ENCODE measurements at places on chromosomes 1 and 21.

DNA sequence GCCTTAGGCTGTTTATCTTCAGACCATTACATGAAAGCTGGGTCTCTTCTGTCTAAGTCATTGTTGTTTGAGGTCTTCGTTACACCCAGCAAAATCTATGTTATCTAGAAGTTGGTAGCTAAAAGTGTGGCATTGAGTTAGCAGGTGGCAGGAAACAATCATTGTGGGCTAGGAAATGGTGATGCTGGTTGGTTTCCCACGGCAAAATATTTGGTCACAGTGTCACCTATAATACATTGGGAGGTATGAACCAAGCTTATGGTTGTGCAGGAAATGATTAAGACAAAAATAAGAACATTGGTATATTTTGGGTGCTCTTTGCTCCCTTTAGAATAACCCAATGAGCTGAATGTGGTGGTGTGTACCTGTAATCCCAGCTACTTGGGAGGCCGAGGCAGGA, 169.7 kb downstream of the TRIM33 start:
- no peak for DNase-seq

- no peak for DNase-seq
These were observed 102.8 kb downstream of the ETS2 start for GRCh38 chr21:38908537-38908936.

GRCh38 chr1:5495596-5496410, 496.4 kb downstream of the NPHP4 start:
- DNase-seq = no peak

DNA sequence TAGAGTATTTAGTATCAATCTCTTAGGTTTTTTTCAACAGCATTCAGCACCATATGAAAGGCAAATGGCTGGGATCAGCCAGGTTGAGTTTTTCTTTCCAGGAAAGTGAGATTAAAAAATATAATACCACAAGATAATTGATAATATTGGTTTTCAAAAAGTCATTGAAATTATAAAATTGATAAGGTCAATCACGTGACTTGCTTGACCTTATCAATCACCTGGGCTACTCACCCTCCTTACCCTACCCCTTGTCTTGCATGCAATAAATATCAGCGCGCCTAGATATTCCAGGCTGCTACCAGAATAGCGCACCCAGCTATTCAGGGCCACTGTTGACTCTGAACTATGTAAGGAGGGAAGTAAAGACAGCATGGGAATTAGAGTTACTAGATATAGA, 31.5 kb downstream of the EBNA1BP2 start:
- DNase-seq = no peak

DNA sequence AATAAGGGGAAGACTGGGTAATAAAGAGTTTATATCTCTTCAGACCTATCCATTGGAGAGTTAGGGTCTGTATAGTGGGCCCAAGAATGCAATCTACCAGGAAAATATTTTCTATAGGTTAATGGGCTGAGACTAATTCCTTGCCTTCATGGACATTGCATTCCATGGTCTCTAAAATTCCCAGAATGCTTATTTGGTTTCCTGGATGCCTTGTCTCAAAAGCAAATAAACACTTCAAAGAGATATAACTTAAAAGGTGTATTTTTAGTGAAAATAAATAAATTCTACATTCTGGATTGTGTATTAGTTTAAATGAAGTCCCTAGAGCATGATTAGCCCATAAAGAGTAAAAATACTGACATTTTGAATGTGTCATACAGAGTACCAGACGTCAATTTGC, 550.1 kb upstream of the PKN2 start:
- no peak for DNase-seq

DNA sequence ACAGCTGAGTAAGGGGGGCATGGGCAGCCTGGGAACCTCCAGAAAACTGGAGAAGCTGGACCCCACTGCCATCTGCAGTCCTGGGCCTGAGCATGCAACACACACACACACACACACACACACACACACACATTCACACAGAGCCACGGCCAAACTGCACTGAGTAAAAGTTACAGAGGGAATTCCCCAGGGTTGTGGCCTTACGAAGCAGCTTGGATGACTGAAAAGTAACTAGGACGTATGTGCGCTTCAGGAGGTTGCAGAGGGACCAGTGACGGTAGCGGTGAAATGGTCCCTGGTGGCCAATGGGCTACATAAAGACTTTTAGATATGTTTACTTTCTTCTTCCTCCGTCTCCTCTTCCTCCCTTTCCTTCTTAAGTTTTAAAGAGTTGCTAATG, 232.5 kb upstream of the TMEM51 start:
- no peak for DNase-seq

- DNase-seq = no peak
These were observed 12.8 kb downstream of the S100PBP start for GRCh38 chr1:32830092-32830852.

DNA sequence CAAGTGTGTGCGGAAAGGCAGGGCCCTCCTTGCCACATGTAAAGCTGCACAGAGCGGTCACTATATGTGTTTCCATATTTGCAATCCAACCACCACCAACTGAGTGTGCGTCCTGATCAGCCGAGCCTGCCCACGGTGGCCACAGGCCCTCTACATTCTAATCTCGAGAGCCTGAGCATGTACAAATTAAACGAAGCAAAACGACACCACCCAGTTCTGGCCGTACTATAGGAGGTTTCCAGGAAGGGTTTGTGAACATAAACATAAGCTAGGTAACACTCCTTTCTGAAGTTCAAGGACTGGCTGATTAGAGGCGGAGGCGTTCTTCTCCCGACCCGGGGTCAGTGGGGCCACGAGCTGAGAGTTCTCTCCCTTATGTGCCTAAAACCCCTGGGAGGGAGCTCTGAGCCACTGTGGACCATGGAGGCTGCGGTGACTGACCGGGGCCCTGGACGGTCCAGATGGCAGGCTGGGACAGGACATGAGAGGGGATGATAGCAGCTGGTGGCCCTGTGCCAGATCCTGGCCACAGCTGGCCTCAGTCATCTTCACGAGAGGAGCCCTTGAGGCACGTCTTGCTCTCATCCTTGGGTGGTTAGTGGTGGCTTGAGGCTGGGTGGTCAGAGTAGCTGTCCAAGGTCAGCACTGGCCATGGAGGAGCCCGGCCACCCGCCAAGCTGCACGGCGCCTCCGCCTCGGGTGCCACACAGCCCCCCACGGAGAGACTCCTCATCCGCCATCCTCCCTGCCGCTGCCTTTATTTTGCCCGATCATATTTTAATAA, 39.1 kb upstream of the TRAPPC10 start:
- DNase-seq = no peak

DNA sequence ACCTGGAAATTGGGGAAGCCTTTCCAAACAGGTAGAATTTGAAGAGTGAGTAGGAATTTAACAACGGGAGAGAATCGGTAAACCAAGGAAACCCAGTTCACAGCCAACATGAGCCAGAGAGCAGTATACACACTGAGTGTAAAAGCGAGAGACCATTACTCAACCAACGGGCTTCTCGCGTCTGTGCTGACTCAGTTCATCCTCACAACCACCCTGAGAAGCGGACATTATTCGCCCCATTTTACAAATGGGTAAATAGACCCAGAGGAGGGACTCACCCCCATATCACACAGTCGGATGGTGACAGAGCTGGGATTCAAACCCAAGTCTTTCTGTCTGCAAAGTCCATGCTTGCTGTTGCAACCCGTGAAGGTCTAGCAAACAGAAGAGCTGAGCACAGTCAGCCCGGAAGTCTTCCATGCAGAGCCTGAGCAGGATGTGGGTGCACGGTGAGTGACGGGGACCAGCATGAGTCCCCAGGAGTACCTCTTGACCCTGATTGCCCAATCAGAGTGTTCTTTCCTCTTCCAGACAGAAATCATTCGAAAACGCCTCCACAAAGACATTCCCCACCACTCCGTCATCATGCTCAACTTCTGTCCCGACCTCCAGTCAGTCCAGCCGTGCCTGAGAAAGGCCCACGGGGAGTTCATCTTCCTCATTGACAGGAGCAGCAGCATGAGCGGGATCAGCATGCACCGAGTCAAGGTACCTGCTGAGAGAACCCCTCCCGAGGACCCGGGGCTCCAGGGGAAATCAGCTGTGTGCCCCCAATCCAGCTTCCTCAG, 32.3 kb downstream of the VWA5B1 start:
- no peak for DNase-seq

DNA sequence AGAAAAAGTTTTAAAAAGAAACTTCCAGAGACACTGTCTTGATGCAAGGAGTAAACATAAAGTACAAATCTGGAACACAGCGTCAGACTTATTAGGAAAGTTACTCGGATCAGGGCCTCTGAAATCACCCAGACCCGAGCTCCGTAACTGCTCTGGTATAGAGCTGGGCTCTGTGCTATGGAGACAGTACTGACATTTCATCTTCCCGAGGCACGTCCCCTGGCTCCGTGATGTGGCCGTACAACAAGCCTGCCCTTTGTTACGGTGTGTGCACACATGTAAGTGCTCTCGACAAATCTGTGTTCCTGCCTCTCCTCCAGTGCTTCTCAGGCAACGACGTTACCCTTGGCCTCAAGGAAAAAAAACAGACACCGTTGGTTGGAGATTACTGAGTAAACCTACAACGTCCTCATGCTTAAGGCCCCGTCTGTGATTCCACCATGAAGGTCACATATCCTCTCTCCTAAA, 107.0 kb upstream of the IRF2BP2 start:
- DNase-seq = no peak

- no peak for DNase-seq
These were observed 91.8 kb upstream of the CASZ1 start for GRCh38 chr1:10888291-10888690.

DNA sequence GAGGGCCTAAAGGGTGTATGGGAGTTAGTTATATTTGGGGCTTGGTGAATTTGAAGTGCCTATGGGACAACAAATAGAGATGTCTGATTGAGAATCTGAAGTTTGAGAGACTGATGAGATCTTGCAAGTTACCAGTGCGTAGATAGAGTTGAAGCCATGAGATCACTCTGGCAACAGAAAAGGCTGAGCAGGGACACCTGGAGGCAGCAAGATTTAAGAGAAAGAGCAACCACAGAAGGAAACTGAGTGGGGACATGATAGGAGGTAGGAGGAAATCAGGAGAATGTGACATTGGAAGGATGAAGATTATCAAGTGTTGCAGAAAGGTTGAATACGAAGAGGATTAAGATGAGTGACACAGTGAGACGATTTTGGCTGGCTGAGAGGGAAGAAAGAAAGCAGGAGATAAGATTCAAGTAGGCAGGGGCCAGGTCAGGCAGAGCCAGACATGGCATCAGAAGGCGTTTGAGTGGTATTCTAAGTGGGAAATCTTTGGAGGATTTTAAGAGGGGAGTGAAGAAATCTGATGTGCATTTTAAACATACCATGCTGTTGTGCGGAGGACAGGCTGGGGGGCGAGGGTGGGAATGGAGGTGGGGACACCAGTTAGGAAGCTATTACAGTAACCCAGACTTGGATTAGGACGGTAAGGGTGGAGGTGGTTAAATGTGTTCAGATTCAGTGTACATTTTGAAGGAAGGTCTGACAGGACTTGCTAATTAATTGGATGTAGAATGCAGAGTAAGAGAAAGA, 3.0 kb upstream of the MPL start:
- DNase-seq = no peak

GRCh38 chr21:38488640-38489270, 9.5 kb downstream of the ERG start:
- DNase-seq = no peak

DNA sequence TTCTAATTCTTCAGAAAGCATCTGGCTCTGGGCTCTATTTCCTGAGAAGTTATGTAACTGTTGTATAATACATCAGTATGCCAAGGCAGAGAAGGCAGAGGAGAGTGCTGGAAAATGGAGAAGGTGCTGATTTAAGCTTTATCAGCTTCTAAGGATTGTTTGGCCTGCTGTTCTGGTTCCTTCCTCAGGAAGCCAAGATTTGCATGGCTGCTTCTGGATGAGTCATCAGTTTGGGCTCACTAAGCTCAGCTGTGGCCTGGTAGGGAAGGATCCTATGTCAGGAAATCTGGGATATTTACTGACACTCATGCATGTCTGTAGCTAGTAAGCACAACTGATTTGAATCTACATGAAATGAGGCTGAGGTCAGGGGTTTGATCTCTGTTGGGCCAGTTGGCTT, 73.2 kb upstream of the ADGRL4 start:
- DNase-seq = no peak

- DNase-seq = peak; percentile 55
These were observed at the start of gene TRIM46 for GRCh38 chr1:155173478-155174323. Gene TRIM46 (plus strand): TSS chr1:155173849. CDS start chr1:155173967, 118 bp downstream.

GRCh38 chr1:229019663-229020271, 251.1 kb upstream of the RAB4A start:
- no peak for DNase-seq

GRCh38 chr1:65741993-65742392, 50.7 kb upstream of the PDE4B start:
- no peak for DNase-seq

DNA sequence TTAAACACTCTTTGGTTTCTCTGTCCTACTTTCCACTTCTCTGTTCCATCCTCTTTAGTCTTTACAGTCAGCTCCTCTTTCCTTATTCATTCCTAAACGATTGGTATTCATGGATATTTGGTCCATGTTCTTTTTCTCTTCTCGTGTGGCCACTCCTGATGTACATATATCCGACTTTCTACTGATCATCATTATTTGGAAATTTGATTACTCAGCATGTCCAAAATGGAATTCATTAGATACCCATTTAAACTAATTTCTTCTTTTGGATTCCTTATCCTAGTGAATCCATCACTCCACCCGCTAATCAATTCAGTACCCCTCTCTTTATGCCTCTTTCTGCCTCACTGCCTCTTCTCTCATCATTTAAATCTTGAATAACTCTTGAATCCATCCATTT, 43.8 kb upstream of the TNFSF18 start:
- DNase-seq = no peak

DNA sequence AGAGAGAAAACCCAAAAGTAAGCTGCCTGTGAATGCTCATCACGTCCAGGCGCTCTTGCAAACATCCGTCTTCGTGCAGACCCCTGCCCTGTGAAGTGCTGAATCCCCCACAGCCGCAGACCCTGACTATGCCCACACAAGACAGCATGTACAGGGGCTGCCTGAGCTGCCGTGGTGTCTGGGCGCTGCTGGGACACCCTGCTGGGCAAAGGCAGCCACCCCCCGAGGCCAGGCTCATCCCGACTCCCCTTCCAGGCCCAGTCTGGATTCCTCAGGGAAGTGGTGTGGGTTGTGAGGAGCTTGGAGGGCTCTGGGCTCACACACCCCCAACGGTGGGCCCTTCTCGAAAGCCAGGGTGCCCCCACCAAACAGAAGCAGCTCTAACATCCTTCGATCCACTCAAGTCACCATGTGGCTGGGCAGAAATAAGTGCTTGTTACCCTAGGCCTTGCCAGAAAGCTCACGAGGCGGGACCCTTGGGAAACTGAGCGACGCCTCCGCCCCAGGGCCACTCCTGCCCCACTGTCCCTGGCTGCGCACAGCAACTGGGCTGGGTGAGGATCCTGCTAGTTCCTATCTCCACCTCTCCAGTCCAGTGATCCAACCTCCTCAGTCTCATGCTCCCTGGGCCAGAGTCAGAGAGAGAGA, 4.8 kb upstream of the WNT9A start:
- no peak for DNase-seq

GRCh38 chr1:58741678-58742553, 41.9 kb downstream of the JUN start:
- no peak for DNase-seq

DNA sequence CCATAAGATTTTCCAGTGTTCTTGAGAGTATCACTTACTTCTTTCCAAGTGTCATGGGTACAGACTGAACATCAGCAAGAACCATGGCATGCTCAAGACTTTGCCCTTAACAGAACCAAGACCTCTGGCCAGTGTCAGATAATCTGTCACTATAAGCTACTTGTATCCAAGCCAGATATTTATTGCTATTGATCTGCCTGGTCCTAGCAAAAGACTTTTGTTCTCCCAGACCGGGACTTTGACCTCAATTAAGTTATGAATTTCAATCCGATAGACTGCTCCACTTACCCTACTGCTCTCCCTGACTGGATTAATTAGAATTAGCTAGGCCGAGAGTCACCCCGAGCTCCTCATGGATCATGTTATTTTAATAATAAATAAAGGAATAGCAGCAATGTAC, 129.6 kb downstream of the ACBD6 start:
- DNase-seq = no peak

All from stimulated activated CD4-positive, alpha-beta T cell treated with anti-CD3 and anti-CD28 coated beads, TNF-alpha, amount 100 ng/mL, for 1 hour (primary cell).